ENCODE measurements at places on chromosomes 5 and 9.

DNA sequence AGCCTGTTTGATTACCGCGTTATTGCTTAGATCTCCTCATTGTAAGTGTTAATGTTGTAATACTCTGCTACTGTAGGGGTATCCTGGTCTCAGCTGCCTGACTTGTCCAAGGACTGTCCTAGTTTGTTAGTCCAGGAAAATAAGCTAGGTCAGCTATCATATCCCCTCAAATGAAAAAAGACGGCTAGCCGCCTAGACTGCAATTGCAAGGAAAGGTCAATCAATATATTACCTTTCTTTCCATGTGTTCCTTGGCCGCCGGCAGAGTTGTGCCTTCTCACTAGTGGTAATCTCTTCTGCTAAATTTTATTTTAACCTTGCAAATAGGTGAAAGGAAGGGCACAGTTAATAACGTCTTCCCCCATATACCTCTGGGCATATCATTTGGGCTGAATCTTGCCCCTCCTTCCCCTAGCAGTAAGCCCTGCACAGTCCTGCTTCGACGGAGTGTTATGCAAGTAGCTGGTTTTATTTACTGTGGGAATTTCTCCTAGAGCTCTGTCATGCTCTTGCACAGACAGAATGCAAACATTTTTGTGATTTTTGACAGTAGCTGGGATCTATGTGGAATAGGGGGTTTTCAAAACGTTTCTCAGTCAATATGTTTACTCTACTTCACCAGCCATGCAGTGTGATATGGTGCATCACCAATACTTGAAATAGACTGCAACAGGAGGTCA lies 288.5 kb downstream of the MAST4 start:
- no peak for DNase-seq

GRCh38 chr5:180330270-180330648 lies 22.9 kb downstream of the GFPT2 start:
- DNase-seq: no peak

- no peak for DNase-seq
Observed at GRCh38 chr5:91487420-91487819, 104.3 kb upstream of the ARRDC3 start.

- DNase-seq: no peak
Observed at GRCh38 chr5:139438707-139439012, 665 bp downstream of the DNAJC18 start.

DNA sequence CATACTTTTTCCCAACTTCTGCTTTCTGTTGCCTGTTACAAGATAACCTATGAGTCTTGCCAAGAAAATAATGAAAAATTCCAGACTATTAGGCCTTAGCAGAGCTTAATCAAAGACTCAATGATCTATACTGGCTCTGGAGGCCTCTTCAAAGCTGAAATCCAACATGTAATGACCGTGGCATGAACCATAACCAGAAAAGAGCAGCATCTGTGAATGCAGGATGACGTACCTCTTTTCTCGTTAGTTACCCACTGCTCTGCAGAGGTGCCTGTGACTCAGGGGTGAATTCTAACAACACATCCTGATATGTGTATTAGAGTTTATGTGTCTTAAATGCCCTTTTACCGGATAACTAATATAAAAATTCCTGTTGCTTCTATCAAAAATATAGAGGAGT lies 645.4 kb downstream of the PRELID2 start:
- DNase-seq: no peak

DNA sequence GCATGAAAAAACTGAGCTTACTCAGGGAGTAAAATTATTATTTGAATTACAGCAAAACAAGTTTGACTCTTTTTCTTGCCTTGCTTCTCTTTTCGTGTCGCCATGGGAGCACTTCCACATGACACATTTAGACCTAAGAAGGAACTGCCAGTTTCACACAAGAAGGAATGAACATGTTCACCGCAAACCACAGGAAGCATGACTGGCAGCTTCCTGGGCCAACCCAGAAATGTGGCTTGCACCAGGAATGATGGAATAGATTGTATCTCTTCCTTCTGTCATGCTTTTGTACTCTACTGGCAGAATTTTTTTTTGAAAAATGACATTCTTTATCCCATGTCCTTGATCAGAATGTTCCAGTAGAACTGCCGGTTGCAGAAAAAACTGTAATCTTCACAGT lies 32.9 kb upstream of the MAN2A1 start:
- DNase-seq: peak; percentile 26

Measured in left ventricle myocardium inferior (tissue), 1 donor.